ENCODE measurements at places on chromosomes 12 and 14. TPM values are rescaled to one million over a fixed set of nuclear protein-coding genes. Genes with fewer than 3 reads are reported as not detected.

CLEC4C gene
- total RNA-seq, result not detected

ASPG gene
- 161 TPM for total RNA-seq

PKP2 gene
- 271 TPM for total RNA-seq

ZFP36L1 gene
- total RNA-seq, result 276 TPM
